ENCODE measurements at places on chromosomes 4 and X. TPM values are rescaled to one million over a fixed set of nuclear protein-coding genes. Genes with fewer than 3 reads are reported as not detected.

The FRMD7 gene
- not detected for total RNA-seq

The PASD1 gene
- not detected for total RNA-seq

The USP26 gene
- total RNA-seq = not detected

DNA sequence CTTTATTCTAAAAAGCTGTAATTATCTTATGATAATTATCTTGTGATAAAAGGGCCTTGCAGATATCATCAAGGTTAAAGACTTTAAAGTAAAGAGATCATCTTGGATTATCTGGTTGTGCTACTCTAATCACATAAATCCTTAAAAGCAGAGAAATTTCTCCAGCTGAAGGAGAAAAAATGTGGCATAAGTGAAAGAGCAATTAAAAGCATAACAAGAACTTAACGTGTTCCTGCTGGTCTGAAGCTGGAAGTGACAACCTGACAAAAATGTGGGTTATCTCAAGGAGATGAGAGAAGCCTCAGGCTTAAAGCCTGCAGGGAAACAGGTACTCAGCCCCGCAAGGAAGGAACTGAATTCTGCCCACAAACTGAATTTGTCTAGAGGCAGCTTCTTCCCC, 449.1 kb upstream of the NDST4 start:
- no peak overlapping the region for H3K4me3 ChIP-seq
- H3K4me1 ChIP-seq = no peaks in the 10 kb centered on the region
- DNase-seq = no peak
- H3K36me3 ChIP-seq = no peaks in the 10 kb centered on the region
- no peak overlapping the region for H3K27ac ChIP-seq

DNA sequence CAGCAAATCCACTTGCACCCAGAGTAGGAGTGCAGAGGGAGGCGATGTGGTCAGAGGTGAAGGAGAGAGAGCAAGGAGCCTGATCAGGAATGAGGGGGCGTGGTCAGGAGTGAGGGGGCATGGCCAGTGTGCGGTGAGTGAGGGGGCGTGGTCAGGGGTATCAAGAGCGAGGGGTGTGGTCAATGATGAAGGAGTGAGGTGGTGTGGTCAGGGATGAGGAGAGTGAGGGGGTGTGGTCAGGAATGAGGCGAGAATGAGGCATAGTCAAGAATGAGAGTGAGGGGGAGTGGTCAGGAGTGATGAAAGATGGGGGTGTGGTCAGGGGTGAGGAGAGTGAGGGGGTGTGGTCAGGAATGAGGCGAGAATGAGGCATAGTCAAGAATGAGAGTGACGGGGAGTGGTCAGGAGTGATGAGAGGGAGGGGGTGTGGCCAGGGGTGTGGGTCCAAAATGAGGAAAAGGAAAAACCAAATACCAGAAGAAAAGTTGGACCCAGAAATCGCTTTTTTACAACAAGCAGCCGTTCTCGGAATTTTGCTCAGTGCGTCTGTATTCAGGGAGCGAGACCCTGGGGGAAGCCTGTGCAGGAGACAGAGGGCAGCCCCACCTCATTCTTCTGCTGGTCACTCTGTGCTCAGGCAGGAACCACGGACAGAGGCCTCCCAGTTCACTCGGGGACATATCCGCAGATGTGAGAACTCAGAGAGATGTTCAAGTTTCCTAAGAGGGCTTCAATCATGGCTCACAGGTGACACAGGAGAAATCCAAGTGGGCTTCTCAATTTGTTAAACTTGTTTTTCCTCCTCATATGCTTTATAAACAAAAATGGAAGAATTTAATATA, 47.5 kb downstream of the MAGEA1 start:
- H3K4me1 ChIP-seq = peaks cover 8% of the 10 kb centered on the region

- DNase-seq = no peak
- H3K4me1 ChIP-seq = no peaks in the 10 kb centered on the region
- H3K27me3 ChIP-seq = no peaks in the 10 kb centered on the region
- H3K27ac ChIP-seq = no peak overlapping the region
- no peak overlapping the region for H3K4me3 ChIP-seq
Observed at GRCh38 chr4:21628916-21629610, 319.5 kb downstream of the KCNIP4 start.

Data from T-helper 17 cell (primary cell).